Stimulated activated naive CD8-positive, alpha-beta T cell treated with anti-CD3 and anti-CD28 coated beads, Interleukin-15, Interleukin-2, amounts not matched to agents 100 U/mL and 50 U/mL, for 24 hours (primary cell): ENCODE measurements at places on chromosomes 12 and 14.

DNA sequence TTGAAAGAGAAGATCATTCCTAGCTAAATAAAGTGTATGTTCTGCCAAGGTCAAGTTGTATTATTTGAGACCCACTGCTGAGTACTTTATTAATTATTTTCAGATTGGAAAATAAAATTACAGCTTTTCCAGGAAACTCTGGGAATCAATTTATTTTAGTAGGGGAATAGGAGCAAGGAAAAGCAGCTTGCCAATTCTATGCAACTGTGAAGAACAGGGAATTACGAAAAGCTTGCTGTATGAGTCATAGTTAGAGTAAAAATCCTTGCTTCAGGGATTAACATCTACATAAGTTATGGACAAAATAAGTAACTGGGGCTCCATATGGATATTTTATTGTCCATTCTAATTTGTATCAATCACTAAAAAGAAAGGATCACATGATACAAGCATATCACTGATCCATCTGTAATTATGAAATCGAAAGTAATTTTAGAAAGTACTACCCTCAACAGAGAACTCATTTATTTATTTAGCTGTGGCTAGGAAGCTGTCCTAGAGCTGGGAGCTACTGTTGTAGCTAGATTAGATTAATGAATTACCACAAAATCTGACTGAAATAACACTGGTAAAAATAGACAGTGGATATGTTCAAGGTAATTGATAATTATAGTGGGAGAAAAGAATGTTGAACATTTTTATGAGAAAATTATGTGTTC, 303.5 kb upstream of the NPAS3 start:
- DNase-seq = no peak

DNA sequence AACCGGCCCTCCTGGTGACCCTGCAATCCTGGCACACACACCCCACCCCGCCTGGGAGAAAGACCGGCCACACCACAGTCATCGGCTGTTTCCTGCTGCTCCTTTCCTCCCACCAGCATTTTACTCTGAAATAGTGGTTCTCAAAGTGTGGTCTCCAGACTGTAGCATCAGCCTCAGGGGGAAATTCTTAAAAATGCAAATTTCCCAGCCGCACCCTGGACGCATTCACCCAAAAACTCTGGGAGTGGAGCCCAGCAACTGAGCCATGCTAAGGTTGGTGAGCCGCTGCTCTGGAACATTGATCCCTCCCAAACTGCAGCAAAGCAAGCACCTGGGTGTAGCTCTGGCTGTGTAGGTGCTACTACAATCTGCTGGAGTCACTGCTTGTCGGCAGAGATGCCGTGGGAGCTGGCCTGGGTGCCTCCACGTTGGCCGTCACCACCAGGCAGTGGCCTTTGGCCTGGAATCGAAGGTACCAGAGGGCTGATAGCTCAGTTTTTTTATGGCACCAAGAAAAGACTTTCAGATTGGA, 38.4 kb upstream of the BCL2L14 start:
- peak; percentile 19 for DNase-seq

DNA sequence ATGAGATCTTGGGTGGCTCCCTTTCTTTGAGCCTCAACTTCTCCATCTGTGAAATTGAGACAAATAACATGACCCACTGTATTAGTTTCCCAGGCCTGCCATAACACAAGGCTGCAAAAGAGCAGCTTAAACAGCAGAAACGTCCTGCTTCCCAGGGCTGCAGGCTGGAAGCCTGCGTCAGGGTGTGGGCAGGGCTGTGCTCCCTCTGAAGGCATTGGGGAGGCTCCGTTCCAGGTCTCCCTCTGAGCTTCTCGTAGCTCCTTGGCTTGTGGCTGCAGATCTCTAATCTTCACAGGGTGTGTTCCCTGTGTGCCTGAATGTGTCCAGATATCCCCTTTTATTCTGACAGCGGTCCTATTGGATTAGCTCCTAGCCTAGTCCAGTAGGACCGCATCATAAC, 147.1 kb downstream of the VRK1 start:
- DNase-seq = no peak

DNA sequence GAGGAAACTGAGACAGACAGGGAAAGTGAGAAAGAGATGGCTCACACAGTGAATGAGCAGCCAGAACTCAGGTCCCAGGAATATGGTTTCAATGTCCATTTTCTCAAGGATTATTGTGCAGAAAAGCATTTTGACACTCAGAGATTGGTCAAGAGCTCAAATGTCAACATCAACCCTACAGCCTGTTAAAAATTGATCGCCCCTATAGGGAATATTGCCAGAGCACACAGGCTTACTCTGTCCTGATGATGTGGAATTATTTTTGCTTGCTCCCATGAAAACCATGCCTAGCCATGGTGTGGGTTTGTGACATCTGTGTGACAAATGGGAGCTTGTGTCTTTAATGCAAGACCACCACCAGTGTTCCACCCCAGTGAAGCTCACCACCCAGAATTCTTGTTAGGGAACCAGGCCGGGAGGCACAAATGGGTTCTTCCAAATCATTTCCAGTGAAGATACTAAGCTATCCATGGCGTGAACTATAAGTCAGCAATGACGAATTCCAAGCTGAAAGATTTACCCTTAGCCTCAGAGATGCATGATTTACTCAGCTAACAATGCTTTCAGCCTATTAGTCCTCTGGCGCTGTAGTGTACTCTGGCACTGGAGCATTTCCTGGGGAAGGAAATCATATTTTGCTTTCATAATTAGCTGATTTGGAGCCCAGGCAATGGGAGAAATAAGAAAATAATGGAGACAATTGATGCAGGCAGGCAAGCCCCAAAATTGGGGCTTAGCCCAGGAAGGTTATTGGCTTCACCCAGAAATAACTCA, 1188.2 kb upstream of the TMEM132C start:
- no peak for DNase-seq

GRCh38 chr12:4107436-4107878, 166.1 kb upstream of the CCND2 start:
- DNase-seq = peak; percentile 62

DNA sequence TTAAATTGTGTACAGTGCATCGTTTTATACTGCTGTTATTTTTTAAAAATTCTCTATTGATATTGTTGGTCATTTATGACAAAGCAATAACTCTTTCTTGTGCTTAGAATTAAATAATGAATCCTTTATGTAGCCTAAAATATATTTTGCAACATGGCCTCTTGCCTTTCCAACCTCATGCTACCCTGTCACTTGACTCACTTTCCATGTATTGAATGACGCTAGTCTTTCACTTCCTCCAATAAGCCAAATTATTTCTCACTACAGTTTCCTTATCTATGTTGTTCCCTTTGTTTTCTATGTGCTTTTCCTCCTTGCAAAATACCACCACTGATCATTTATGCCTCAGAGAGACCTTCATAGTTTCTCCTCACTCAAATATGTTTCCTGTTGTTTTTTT, 16.3 kb upstream of the EPYC start:
- no peak for DNase-seq
